ENCODE measurements at places on chromosomes 2 and 18. TPM values are rescaled to one million over a fixed set of nuclear protein-coding genes. Genes with fewer than 3 reads are reported as not detected.
A peak's percentile ranks its signal among the peaks of the same experiment; 100 is the strongest.

DNA sequence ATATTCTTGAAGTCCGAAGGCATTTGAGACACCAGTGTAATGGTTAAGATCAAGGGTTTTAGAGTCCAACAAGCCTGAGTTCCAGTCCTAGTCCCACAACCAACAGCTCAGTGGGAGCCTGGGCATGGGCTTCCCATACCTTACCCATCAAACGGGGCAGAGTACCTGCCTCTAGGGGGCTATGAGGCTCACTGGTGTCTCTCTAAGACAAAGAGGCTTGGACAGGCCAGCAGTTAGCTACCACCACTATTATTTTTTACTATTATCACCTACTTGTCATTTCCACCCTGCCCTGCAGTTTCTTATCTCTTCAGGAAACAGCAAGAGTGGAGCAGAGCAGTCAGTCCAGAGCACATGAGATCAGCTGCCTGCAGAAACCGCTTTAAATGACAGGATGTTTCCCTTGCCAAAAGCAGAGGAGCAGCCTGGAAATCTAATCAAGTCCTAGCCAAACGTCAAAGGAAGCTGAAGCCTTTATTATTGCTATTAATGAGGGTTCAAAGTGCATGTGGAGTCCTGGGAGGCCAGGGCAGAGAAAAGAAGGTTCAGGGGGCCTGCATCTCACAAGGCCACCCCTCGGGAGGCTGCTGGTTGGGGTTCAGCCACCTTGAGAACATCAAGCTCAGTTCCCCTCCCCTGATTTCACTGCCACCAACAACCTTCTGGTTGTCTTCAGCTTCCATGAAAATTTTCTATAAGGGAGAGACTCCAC, 66.6 kb downstream of the STPG4 start:
- DNase-seq = no peak

GRCh38 chr18:38940475-38940862, 1374.9 kb upstream of the CELF4 start:
- no peak for DNase-seq

DNA sequence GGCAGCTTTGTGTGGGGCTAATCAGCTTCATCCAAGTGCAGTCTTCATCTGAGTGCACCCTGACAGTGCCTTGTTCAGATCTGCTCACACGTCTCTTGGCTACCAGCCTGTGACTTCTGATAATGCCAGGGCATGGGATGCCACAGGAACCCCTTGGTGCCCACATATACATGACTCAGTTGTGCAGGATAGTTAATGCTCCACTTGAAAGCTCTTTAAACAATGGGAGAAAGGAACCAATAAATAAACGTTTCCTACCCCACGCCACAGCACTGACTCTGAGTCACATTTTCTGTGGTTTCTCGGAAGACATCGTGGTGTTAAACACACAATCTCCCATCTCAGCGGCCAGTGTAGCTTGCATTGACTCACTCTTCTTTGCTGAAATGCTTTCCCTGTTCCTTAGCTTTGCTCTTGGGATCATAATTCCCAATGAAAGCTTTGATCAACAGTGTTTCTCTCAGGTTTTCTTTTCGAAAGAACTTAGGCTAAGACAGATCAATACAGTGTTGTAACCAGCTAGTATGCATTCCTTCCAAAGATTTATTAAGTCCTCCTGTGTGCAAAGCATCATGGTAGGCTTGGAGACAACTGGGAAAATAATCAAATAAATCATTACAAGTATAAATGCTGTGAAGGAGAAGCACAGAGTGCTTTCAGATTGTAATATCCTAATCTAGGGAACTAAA, 142.0 kb downstream of the COPS8 start:
- peak; percentile 59 for DNase-seq

GRCh38 chr18:32478807-32479206, 8.1 kb upstream of the GAREM1 start:
- DNase-seq = no peak

GRCh38 chr2:149438330-149438960, 108.1 kb downstream of the LYPD6 start:
- DNase-seq = peak; percentile 8

GRCh38 chr2:240432820-240433801, 2.4 kb upstream of the GPC1 start:
- no peak for DNase-seq

DNA sequence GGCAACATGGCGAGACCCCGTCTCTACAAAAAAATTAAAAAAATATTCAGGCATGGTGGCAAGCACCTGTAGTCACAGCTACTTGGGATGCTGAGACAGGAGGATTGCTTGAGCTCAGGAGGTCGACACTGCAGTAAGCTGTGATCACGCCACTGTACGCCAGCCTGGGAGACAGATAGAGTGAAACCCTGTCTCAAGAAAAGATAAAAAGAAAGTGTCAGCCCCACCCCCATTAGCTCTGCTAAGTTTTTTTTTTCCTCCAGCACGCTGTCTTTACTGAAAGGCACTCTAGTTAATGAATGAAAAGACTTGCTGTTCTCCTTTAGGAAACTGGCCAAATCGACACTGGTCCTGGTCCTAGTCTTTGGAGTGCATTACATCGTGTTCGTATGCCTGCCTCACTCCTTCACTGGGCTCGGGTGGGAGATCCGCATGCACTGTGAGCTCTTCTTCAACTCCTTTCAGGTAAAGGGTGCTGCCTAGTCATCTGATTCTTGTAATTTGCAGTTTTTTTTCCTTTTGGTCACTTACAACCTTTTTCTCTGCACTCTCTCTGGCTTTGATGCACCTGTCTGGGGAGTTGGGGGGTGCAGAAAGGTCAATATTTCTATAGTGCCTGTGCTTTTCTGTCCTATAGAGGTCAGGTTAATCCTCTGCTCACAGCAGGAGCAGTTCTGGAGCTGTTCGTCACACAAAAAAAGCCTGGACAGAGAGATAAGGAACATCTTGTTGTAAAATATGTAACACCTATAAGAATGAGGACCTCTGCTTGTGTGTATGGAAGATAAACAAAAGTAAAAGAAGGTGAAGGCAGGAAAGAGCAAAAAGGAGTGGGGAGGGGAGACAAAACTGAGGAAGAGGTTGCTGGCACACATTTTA, 82.3 kb downstream of the PTH2R start:
- DNase-seq = no peak

- no peak for DNase-seq
Measured at GRCh38 chr2:199460101-199460671, 2.4 kb upstream of the SATB2 start.

GYPC gene
- total RNA-seq = 120 TPM

DNA sequence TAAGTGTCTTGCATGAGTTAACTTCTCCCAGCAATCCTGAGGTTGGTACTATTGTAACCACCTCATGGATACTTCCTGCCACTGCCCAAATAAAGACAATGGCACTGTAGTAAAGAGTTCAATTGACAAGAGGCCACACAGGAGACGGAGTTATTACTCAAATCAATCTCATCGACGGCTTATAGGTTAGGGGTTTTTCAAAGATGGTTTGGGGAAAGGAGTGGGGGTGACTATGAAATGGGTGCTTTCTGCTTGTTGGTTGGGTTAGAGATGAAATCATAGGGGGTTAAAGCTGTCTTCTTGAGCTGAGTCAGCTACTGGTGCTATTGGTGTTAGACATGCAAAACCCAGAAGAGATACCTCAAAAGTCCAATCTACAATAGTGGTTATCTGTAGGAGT, 1258.0 kb upstream of the ZEB2 start:
- DNase-seq = no peak

DNA sequence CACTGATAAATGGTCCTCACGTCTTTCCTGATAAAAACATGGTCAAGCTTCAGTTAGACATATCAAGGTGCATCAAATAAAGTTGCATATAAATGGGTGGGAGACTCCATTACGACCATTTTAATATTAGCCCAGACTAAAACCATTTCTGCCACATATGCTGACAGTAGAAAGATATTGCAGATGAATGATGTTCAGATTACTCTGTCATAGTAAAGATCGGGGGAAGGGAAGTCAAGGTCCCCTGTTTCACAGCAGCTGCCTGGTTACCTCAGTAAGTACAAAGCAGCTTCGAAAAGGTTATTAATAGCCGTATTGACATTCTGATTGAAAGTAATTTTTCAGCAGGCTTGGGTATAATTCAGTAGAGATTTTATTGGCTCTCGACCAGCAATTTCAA, 927.7 kb upstream of the CDH2 start:
- DNase-seq = no peak

OR6B2 gene
- not detected for total RNA-seq

DNA sequence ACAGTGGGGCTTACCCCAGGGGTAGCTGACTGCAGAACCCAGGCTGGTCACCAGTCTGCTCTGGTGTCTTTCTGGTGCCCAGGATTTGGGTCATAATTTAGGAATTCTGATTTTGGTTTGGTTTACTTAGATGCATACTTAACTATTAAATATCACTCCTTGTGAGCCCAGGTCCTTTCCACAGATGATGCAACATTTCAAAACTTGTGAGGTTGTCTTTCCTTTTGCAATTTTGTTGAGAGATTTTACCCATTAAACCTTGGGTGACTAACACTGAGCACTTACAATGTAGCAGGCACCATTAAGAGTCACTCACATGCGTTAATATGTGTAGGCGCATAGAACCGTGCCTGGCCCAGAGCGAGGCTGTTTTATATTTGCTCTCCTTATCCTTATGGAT, 61.8 kb upstream of the RPL31 start:
- no peak for DNase-seq

TTR gene
- total RNA-seq = not detected

DNA sequence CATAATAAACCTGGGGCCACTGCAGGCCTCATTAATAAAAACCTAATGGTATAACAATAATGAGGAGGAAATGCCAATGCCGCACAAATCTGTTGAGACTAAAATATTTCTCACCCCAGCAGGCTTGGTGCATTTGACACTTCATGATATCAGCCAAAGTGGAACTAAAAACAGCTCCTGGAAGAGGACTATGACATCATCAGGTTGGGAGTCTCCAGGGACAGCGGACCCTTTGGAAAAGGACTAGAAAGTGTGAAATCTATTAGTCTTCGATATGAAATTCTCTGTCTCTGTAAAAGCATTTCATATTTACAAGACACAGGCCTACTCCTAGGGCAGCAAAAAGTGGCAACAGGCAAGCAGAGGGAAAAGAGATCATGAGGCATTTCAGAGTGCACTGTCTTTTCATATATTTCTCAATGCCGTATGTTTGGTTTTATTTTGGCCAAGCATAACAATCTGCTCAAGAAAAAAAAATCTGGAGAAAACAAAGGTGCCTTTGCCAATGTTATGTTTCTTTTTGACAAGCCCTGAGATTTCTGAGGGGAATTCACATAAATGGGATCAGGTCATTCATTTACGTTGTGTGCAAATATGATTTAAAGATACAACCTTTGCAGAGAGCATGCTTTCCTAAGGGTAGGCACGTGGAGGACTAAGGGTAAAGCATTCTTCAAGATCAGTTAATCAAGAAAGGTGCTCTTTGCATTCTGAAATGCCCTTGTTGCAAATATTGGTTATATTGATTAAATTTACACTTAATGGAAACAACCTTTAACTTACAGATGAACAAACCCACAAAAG, 580.9 kb upstream of the TMEFF2 start:
- DNase-seq = no peak

DNA sequence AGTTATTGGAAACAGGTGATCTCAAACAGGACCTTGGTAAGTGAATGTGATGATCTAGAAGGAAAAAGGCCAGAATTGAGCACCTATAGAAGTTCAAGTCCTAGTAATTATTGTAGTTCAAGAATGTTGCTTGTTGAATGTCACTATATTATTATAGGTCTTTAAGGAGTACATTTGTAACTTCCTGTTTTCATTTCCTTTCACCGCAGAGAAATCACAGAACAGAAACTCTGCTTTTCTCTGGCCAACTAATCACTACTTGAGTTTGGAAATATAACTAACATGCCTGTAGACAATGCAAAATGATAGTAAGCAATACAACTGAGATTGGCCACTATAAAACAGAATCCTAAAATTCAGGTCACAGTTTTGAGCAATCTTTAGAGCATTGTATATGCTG, 61.8 kb upstream of the EFEMP1 start:
- DNase-seq = no peak

GRCh38 chr2:101076581-101076980, 74.5 kb downstream of the RPL31 start:
- DNase-seq = no peak

DNA sequence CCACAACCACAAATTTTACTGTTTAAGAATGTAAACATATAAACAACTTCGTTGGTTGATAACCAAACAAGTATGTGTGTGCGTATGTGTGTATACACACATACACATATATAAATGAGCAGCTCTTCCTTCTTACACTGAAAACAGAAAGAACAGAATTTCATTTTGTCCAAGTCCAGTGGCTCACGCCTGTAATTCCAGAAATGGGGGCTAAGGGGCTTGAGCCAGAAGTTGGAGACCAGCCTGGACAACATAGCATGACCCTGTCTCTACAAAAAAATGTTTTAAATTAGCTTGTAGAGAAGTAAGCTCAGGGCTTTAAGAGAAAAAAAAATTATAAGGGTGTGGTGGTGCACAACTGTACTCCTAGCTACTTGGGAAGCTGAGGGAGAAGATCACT, 12.3 kb downstream of the NCKAP1 start:
- no peak for DNase-seq

NETO1 gene
- total RNA-seq = not detected

DNA sequence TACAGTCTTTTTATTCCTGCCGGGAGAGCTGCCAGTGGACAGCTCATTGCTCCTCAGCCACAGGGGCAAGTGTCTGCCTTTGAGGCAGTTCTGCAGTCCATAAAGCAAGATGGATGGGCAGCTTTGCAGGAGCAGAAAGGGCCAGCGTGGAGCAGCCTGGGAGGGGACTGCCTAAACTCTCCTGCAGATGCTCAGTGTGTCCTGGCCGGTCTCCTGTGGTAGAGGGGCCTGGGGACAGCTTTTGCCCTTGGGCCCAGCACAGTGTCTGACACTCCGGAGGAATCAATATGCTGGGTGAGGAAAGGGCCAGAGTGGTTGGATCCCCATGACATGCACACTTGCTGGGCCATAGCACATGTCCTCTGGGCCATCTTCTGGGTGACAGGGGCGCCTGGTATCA, 65.7 kb upstream of the DAPL1 start:
- DNase-seq = no peak

- DNase-seq = no peak
Measured at GRCh38 chr18:68662754-68663153, 52.2 kb downstream of the TMX3 start.

DNA sequence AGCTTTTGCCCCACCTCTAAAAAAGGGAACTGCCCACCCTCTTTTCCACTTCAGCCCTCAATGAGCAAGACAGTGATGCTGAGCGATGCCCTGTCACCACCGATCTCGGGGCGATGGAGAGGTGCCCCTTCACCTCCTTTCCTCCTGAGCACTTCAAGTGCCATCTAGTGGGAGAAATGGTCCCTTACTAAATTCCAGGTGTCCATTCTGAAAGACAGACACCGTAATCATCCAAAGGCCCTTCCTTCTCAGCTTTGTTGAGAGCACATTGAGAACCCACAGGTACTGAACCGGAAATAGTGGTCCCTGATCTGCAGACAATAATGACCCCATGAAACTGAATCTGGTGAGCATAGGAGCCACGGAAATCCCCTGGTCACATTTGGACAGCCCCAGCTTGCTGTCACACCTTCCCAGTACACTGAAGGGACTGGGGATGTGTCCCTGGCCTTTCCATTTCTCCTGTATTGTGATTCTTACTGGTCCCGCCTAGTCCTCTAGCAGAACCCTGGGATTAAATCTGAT, 38.5 kb downstream of the KCTD18 start:
- DNase-seq = peak; percentile 77
